ENCODE measurements at places on chromosomes 11 and 22.

DNA sequence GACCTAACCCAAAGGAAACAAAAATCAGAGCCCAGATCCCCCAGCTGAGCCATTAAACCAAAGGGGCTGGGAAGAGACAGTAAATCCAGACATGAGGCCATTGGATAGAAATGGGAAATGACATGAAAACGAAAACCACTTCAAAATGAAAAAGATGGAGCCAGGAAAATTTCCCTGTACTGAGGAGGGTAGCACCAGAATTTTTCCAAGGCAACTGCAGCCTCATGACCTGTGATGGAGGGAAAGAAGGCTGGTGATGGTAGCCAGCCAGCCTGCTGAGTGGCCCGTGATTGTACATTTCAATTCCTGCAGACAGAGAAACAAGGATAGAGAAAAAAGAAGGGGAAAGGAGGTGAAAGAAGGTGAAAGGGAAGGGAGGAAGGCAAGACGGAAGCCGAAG lies 268.4 kb upstream of the PLET1 start:
- no peak for DNase-seq

GRCh38 chr11:13782390-13783075 lies 114.1 kb downstream of the FAR1 start:
- DNase-seq: no peak

DNA sequence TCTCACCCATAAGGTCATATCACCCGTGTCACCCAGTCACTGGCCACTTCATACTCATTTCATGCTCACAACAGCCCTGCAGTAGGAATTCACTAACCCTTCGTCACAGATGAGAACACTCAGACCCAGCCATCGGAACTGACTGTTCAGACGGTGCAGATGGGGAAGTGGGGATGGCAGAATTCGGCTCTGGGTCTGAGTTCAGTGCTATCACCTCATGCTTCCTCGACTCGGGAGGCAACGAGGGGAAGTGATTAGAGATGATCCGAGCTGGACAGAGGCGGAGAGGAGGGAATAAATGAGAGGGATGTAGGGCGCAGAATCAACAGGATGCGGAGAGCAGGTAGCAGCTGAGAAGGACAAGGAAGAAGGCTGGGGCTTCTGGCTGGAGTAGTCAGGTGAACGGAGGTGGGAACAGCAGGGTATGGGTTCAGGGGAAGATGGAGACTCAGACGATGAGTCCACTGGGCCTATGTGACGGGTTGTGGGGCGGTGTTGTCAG lies 4.7 kb downstream of the B3GNT6 start:
- DNase-seq: no peak

- no peak for DNase-seq
Measured at GRCh38 chr11:16512899-16513241, 156.5 kb upstream of the SOX6 start.

DNA sequence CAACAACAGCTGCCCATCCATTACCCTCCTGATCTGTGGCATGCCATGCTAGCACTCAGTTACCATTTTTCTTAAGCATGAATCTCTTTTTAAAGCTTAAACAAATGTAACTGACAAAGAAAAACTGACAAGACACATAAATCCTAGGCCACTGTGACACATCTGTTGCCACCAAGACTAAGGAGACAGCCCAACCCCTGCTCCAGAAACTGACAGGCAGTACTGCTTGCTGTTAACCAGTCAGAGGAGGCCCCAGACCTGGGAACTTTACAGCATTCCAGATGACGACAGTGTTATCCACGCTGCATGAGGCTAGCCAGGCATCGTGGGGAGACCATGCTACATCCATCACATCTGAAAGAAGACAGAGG lies 33.8 kb downstream of the HIRA start:
- no peak for DNase-seq

- DNase-seq: no peak
Measured at GRCh38 chr11:1890856-1891830, 552 bp downstream of the PRR33 start.

DNA sequence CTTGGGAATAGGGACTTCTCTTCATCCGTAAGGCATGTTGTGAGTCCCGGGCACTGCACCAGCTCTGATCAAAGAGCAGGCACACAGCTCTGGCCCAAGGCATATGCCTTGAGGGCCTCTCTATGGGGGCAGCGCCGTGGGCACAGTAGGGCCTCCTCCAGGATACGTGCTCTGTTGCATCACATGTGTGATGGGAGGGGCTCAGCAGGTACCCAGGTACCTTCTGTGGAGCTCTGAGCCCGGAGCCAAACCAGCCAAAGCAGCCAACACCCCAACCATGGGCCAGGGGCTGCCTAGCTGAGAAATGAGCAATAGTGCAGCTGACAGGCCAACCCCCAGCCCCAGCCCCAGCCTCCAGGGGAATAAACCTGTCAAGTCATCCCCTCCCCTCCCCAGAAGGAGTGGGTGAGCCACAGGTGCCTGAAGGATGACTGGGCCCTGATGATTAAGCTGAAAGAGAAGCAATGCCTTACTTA lies 79.7 kb upstream of the SHISAL1 start:
- DNase-seq: no peak

DNA sequence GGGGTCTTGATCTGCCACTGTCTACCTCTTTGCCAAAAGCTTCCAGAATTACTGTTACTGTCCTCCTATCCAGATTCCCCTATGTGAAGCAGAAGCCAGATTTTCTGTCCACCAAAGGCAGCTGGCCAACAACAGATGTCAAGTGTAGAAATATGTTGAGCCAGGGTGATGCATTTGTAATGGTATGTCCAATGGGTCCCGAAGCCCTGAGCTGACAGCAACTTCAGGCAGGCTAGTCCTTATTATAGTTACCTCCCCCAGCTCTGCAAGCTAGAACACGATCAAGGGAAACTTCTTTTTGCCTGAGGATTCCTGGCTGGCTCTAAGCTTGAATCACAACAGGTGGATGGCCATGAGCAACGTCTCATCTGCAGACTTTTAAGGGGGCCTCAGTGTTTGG lies 10.2 kb downstream of the PAMR1 start:
- DNase-seq: no peak

GRCh38 chr11:111531136-111531535 lies 9.4 kb upstream of the LAYN start:
- no peak for DNase-seq

GRCh38 chr11:119932828-119933562 lies 204.0 kb upstream of the NECTIN1 start:
- DNase-seq: no peak

GRCh38 chr11:37406651-37407050 lies 808.6 kb upstream of the RAG2 start:
- DNase-seq: no peak

DNA sequence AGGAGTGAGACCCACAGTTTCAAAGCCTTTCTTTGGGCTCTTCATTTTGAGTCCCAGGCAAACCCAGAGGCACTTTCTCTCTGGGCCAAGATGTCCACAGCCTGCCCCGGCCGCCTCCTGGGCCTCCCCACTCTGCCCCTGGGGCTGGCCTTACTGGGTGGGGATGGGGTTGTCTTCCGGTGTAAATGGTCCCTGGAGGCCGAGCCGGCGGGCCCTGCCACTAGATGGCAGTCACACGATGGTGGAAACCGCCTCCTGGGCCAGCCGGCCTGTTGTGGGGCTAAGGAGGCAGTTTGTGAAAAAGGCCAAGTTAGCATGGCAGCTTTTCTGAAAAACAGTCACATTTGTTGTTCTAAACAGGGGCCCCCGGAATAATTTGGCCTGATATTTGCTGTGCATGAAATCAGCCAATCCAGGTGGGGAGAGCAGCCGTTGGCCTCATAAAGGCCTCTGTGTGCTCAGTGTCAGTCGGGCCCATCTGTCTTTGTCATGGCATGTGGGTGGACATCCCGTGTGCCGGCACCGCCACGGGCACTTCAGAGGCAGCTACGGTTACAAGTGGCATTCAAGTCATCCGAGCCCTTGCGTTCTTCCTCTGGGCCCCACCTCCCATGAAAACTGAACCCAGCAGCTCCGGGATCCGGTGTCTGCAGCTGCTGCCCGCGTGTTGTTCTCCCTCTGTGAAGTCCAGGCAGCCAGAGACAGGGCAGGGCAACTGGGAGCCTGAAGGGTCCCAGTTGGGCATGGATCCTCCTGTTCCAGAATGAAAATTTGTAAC lies 6.5 kb downstream of the MRPL23 start:
- DNase-seq: no peak

DNA sequence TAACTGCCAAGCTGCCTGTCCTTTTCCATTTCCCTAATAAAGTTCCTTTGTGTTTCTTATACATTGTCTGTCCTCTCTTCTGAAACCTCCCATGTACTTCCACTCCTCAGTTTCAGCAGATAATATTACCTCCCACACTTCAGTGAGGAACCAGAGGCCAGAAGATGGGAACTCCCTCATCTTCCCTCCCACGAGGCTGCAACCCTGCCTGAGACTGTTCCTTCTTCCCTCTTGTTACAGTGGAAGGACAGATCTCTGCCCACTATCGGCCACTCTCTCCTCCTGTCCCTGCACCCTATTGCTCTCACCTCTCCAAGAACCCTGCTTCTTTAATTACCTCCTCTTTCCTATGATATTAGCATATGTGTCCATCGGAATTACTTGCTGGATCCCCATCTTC lies 38.1 kb upstream of the SWAP70 start:
- no peak for DNase-seq

DNA sequence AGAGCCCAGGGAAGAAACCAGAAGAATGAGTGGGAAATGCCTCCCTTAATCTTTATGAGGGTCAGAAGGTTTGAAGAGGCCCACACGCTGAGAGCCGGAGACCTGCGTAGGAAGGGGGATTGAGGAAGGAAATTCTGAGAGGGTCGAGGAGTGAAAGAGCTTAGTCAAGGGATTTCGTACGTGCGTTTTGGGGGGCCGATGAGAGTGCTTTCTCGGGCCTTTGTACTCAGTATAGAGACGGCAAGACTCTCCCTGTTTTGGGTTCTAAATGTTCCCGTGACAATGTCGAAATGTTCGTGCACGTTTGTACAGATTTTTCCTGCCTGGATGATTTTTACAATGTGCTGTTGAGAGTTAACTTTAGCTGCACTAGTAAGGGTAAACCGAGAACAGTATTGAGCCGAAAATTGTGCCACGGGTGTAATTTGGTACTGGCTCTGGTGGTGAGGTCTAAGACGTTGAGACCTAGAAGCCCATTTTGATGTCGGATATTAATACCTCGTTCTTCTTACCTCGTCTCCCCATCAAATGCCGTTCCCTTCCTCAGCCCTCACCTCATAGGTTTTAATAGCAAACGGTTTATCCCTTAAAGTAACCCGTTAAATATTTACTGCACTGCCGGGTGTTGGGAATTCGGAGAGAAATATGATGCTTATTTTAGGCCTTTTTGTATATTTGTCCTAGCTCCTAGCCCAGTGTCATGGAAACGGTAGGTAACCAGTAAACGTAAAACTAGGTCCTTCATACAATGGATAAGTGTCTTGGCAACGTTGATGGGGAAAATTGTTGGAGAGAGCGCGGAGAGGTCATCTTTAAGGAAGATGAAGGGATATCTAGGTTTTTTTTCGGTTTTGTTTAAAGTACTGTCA lies 734 bp downstream of the C11orf58 start:
- no peak for DNase-seq

DNA sequence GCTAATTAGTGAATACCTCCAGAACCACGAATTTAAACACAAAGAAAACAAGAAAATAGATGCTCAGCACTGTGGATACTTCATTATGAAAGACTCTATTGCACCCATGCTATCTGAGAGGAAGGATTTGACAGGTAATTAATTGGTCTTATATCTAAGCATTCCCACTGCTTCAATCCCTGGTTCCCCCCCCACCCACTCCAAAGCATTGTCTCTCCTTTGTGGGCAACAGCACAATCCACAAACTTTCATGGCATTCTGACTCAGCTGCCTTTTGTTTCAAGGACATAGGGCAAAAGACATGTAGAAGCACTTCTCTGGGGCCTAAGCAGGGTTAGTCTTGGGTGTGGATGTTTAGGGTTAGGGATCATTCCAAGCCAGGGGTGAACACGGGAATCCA lies 551.4 kb downstream of the BUD13 start:
- no peak for DNase-seq

Data from stimulated activated CD8-positive, alpha-beta memory T cell treated with anti-CD3 and anti-CD28 coated beads, Interleukin-12 subunit alpha, Interleukin-12 subunit beta, amount 100 ng/mL, for 4 hours (primary cell).